ENCODE measurements at places on chromosomes 5 and 9.

GRCh38 chr5:178388386-178389025 is 155.9 kb upstream of the PHYKPL start:
- DNase-seq: no peak

DNA sequence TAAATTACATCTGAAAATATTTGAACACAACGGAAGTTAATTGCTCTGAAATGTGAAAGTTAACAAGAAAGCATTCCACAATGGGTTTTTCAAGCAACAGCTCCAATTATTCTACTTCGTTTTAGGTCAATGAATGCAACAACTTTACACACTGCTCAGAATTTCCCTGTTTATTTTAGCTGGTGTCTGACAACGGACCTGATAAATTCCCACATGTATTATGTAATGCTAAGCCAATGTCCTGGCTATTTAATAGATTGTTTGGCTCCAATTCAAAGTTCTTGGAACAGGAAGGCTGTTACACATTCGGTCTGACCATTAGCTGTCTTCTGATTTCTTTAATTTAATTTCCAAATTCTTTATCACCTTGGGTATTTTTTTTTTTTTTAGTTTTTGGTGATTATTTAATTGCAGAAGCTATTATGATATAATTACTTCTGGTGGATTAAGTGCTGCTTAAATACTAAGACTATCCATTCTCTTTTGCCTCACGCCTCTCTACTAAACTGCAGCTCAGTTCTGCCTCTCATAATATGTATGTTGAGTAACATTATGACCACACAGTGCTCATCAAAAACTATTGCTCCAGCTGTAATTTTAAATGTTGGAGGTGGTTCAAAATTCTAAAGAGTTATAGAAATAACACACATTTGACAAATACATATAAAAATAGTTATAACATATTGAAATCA is 57.9 kb downstream of the MEF2C start:
- DNase-seq: peak; percentile 69

DNA sequence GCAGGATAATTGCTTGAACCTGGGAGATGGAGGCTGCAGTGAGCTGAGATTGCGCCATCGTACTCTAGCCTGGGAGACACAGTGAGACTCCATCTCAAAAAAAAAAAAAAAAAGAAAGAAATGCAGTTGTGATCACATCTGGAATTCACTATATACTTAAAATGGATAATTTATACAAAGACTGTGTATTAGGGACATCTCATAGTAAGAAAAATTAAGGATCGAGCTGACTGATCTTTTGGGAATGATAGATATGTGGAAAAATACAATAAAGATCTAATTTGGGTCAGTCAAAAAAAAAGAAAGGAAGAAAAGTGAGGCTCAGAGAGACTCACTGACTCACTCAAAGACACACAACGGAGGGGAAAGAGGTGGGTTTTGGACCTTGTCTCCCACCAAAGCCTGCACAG is 73.2 kb upstream of the STXBP1 start:
- no peak for DNase-seq

GRCh38 chr5:119400245-119400644 is 44.4 kb downstream of the TNFAIP8 start:
- no peak for DNase-seq

DNA sequence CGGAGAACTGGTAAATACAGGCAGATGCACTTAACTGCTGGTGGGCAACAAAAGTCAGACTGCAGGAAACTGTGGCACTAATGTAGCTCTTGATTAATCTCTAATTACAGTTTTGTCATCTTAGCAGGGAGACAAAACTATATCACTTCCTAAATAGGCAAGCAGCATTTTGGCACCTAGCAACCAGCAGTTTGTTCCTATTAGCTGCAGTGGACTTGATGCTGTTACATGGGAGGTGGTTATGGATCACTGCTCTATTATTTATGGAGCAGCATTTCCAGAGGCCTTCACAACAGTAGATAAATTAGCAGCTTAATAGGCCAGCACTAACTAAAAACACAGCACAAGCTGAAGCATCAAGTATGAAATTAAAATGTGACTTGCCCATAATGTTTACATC is 518.3 kb upstream of the ITGA1 start:
- DNase-seq: no peak

DNA sequence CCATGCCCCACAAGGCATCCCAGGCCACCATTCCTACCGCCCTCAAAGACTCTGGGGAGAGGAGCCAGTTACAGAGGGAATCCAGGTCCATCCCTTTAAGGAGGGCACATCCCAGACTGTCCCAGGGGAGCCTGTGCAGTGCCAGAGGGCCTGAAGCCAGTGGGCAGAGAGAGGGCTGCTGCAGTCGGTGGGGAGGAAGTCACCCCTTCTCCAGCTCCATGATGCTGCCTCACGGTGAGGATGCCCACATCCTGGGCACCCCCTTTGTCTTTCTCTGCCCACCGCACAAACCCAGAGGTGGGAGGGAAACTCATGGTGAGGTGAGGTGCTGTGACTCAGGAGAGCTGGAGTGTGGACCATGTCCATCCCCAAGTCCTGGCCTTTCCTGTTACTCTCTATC is 26.2 kb upstream of the ANKRD33B start:
- DNase-seq: no peak

DNA sequence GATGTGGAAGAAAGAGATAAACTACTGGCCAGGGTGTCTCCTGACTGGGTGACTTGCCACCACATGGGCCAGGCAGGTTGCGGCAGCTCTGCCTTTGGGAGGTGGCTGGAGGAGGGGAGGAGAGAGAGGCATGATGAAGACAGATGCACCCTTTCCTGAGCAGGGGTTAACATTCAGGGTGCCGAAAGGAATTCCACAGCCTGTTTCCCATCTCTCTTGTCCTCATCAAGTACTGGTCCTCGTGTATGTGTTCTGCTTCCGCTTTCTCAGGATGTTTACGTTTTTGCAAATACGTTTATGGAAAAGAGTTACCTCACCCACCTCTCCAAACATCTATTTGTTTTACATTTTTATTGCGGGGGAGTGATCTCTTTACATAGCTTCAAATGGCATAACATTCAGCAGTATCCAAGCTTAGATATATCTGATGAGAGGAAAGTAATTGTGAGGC is 73.4 kb downstream of the C9orf85 start:
- DNase-seq: no peak

DNA sequence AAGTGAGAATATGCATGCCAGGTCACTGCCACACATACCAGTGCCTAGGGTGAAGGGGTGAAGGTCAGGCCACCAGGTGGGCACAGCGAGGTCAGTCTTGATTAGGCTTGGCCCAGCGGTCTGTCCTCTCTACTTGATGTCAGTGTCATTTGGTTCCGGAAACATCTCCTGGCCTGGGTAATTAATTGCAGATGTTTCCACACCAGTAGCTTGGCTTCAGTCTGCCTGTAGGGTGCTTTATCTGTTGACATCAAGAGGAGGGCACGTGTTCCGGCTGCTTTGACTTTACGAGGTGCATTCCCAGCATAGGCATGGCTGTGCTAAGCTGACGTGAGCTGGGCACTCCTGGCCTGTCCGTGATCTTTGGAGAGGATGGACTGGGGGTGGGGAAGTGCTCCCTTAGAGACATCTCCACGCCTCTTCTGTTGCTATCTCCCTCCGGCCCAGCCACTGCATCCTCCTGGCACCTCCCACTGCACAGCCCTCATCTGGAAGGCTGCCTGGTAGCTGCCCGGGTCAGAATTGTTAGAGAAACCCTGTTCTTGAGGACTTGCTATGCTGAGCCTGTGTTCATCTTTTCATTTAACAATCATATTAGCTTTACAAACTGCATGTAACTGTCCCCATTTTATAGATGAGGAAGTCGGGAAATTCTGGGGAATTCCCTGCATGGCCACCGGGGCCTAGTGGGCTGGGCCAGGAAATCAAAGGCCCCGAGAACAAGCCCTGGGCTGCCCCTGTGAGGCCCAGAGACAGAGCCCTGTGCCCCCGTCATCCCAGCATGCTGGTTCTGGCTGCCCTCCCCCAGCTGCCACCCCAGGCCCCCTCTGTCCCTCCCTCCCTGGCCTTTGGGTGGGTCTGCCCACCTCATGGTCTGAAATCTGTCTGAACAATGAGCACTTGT is 29.1 kb downstream of the JADE2 start:
- peak; percentile 58 for DNase-seq

DNA sequence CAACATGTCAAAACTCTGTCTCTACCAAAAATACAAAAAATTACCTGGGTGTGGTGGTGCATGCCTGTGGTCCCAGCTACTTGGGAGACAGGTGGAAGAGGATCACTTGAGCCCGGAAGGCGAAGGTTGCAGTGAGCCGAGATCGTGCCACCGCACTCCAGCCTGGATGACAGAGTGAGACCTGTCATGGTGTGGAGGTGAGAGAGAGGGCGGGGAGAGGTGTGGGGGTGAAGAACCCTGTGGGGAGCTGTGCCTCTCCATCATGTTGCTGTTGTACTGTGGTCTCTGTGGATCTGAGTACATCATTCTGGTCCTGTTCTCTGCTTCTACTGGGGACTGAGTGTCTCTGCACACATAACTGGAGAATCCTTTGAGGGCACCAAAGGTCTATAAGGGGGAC is 11.3 kb upstream of the SLC34A1 start:
- no peak for DNase-seq

GRCh38 chr5:69288069-69288468 is 44.5 kb downstream of the CCDC125 start:
- no peak for DNase-seq

DNA sequence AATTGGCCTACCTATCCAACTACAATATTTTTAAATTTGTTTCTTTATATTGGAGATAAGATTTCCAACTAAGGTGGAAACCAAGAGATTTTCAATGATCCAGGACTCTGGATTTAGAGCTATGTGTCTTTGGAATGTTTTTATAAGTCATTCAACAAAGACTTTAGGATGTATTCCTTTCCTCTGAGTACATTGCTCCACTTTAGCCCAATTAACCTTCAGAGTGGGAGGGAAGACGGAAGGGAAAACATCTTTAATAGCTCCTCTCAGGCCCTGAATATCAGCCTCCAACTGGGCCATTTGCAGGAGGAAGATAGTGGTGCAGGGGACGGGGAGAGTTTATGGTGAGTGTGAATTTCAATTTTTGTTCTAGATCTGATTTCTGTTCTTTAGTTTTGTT is 239.2 kb downstream of the PIK3R1 start:
- no peak for DNase-seq

- peak; percentile 73 for DNase-seq
These were observed 20.5 kb upstream of the B4GALT1 start for GRCh38 chr9:33187519-33188218.

DNA sequence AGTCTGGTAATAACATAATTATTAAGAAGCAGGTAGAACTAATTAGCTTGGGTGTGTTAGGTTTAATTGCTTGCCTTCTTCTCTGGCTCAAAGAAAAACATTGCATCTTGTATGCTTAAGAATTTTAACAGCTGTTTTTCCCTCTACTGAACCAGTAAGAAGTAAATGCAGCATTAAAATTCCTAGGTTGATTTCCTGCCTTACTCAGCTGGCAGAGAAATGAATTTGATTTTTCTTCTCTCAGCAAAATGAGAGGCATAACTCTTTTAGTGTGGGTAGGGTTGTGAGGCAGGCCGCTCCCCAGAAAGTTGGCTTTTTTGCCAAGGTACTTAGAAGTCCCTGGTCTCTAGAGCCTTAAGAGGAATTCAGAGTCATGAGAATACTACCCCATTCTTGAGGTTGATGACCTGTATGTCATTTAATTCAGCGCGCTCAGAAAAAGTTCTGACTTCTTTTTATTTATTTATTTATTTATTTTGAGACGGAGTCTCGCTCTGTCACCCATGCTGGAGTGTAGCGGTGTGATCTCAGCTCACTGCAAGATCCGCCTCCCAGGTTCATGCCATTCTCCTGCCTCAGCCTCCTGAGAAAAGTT is 302.6 kb downstream of the ARHGEF28 start:
- no peak for DNase-seq

- peak; percentile 48 for DNase-seq
These were observed at the start of gene MYO10 for GRCh38 chr5:16936150-16936988. Gene MYO10, minus strand, starts transcription at chr5:16936288. Its CDS starts 480 bp downstream, at chr5:16935808.

DNA sequence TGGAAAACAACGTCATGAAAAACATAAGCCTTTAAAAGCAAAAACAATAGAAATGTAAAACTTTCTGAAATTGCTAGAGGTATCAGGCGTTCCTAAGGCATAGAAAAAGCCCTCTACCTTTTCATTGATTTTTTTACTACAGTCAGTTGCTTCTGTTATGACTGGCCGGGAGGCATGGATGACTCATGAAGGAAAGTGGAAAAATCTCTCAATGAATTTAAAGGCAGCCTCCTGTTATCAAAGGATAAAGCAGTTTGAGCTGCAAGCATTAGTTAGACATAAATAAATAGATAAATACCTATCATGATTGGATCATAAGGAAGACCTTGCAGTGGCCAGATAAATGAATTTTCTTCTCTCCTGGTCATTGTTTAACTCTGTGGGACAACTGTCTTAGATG is 281.6 kb downstream of the MAST4 start:
- DNase-seq: no peak
